ENCODE measurements at places on chromosomes 3 and 15.

GRCh38 chr15:95760508-95760907 lies 570.0 kb upstream of the NR2F2 start:
- no peak for DNase-seq

- DNase-seq = no peak
Observed at GRCh38 chr3:138222942-138223287, 35.8 kb downstream of the ARMC8 start.

DNA sequence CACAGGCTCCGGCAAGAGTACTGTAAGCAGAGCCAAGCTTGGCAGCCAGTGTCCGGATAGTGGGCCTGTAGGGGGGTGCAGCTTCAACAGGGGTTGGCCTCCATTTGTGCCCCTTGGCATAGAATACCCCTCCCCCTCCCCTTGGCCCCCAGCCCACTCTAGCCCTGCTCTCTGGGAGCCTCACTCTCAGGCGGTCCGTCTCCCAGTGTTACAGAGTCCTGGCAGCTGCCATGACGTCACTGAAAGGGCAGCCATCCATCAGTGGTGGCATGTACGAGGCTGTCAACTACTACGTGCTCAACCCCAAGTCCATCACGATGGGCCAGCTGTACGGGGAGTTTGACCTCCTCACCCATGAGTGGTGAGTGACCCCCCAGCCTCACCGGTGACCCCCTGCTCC lies 50.4 kb downstream of the DNAH1 start:
- no peak for DNase-seq

DNA sequence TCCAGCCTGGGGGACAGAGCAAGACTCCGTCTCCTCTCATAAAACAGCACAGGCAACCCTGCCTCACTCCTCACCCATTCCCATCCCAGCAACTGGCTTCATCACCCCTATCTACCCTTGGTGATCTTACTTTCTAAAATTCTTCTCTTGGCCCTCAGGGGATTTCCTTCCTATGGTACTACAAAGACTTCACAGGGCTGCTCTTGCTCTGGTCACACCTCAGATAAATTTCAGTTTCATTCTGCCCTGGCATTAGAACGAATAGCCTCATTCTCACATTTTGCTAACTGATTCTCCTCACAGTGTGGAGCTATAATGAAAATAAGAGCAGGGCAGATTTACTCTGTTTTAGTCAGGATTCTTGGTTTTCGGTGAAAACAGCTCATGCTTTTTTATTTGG lies 22.1 kb upstream of the CRBN start:
- DNase-seq = no peak

Measured in GM12891 (cell line).